ENCODE measurements at places on chromosomes 2 and 18.

DNA sequence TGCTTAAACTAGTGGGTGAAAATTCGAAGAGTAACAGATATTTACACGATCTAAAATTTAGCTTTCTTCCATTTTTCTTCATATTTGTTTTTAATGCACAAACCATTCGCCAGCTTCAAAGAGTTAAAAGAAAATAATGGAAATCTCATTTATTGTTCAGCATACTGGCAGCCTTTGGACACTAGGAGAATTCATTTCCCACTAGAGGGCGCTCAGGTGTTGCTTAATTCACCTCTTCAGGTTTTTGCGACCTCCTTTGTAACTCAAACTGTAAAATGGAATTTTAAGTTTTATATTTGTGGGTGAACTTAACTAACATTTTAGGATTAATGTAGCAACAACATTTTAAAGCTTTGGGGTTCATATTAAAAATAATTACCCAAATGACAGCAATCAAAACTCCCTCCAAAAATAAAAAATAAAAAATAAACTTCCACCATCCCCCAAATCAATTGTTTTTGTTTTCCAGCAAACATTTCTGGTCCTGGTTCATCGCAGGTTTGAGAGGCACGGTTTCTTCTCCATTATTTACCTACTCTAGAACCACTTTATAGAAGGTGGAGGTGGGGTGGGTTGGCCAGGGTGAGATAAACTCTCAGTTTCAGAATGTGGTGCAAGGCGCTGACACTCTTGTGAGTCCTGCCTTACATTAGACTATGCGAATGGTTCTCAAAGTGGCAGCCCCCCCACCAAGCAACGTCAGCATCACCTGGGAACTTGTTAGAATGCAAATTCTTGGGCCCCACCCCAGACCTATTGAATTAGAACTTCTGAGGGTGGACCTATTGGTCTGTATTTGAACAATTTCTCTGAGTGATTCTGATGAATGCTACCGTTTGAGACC is 24.7 kb upstream of the PNPT1 start:
- peak; percentile 34 for DNase-seq

DNA sequence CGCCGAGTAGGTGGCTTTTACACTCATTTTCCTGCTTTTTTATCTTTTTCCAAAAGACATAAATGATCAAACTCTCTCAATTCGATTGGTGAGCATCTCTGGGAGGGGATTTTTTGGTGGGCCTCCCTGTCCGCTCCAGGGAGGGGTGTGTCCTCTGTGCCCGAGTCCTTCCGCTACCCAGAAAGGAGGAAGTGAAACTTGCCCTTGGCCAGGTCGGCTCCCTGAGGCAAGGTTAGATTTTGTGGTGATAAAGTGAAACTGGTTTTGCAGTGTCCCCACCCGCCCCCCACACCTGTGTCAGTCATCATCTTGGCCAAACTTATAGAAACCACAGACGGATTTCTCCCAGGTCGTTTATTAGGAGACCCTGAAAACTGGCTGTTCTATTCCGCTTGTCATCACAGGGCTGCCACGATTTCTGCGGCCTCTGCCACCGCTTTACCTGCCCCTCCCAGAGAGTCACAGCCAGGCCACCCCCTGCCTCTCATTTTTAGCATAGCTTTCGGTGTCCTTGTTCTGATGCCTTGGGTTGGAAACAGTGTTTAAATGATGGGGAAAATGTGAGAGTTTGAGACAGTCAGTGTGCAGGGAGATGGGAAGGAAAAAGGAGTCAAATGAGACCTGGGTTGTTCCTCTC is 93.6 kb downstream of the SH3BP4 start:
- no peak for DNase-seq

DNA sequence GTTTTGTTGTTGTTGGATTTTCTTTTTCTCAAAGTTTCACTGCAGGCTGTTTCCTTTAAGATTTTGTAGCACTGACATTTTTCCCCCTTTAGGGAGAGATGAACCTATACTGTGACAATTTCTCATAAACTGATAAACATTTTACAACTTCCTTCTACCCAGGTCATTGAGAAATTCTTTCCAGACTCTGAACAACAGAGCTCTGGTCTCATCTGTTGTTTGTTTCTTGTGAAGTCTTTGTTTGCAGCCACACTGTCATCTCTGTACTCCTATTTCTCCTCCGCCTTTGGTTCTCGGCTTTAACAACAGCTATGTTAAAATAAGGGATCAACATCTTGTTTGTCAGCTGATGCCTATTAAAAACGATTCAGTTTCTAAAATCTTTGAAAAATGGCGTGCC is 167.6 kb downstream of the VWC2L start:
- no peak for DNase-seq

DNA sequence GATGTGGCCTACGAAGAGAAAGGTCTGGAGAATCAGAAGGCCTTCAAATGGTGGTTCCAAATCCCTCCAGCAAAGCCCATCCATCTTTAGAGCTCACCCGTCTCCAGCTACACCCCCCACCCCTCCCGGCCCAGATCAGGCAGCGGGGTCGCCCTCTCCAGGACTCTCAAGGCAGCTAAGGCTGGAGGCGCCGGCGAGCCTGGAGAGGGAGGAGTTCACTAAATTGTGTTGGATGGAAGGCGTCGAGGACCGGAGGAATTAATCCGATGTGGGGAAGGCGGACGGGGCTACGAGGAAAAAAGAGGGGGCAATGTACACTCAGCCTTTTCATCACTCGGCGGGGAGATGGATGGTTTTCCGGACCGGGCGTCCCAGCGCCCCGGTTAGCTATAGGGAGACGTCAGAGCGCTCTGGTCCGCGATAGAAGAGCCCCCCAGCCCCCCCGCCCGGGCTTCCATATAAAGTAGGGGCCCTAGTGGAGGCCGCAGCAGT is at the start of gene GRP:
GRP (plus strand) TSS at position 487 of the 492 bp plus-strand sequence. CDS start 108 bp downstream, outside the sequence.
- no peak for DNase-seq

GRCh38 chr18:57904535-57904934 is 101.4 kb upstream of the ATP8B1 start:
- no peak for DNase-seq

DNA sequence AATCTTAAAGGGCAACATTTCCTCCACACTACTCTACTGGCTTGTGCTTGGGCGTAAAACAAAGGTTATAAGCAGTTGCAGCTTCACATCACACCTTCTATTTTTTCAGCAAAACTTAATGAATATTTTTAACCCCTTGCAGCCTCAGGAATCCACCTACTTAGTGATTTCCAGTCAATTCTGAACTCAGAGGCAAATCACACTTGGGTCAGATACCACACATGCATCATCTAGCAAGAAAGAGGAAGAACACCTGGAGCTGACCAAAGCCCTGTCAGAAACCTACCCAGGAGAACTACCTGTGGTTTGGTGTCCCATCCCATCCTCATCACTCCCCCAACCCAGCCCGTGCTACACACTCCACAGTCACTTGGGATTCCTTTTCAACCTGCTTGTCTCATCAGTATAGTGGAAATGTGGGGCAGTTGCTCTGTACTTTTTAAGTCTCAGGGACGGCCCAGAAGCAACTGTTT is 25.5 kb downstream of the PIAS2 start:
- no peak for DNase-seq

DNA sequence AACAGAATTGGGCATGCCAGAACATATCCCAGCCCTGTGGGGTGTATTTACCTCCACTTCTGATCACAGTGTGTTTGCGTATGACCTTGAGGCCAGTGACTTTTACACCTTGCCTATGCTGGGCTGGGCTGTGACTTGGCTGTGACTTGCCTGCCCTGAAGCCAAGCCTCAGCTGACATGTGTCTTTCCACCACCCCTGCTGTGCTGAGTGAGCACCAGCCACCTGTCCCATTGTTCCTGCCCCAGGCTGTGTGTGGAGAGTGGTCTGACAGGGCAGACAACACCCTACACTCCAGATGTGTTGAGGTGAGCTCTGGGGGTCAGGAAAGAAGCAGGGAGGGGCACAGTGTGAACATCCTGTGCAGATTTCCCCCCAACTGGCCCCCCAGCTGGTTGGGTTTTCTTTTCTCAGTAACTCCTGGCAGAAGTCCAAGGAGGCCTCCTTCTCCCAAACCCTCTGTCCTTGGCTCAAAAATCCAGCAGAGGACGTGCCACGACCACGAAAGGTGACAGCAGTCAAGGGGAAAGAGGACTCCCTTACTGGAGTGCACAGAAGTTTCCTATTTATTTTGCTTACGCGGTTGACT is 5.1 kb upstream of the STEAP3 start:
- DNase-seq, result no peak

DNA sequence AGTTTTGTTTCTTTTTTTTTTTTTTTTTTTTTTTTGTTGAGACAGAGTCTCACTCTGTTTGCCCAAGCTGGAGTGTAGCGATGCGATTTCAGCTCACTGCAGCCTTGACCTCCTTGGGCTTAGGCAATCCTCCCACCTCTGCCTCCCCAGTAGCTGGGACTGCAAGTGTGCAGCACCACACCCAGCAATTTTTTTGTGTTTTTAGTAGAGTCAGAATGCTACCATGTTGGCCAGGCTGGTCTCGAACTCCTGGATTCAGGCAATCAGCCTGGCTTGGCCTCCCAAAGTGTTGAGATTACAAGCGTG is 8.2 kb downstream of the ITGA6 start:
- DNase-seq, result no peak

- no peak for DNase-seq
These were observed 1.5 kb downstream of the KLF7 start for GRCh38 chr2:207164006-207164831.

- DNase-seq, result no peak
These were observed 99.1 kb upstream of the CD226 start for GRCh38 chr18:70046796-70047195.

DNA sequence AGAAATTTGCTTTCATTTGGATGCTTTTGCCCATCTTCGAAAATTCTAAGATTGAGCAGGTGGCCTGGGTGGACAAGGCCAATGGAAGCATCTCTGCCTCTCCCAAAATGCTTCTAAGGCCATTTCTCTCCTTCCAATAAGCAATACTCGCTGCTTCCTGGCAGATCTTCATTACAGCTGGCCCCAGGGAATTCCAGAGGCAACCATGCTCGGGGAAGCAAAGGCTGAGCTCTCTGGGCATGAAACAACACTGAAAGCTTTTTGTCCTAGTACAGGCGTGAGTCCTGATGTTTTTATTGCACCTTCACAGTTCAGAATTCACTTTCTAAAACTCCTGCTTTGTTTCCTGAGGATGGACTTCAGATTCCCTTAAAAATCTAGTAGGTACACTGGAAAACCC is 11.8 kb upstream of the NEDD4L start:
- no peak for DNase-seq

DNA sequence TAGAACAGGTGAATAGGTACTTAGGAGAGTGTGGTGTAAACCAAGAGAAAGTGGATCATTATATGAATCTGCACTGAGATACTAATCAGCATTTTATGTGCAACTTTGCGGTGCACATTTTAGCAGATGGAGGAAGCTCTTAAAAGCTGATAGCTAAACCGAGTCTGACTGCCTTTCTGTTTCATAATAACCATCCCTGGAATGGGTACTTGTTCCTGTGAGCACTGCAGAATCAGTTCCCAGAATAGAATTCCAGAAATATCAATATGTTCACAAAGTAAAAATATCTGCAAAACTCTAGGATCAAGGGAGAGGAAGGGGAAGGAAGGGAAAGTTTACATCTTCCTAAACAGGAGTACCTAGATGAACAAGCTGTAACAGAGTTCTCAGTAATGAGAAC is 432.2 kb upstream of the HNRNPA3 start:
- DNase-seq, result no peak

- DNase-seq, result no peak
These were observed 76.0 kb downstream of the SS18 start for GRCh38 chr18:26014462-26014861.

- no peak for DNase-seq
These were observed 16.7 kb downstream of the TSN start for GRCh38 chr2:121771976-121772742.

GRCh38 chr2:37456479-37456878 is 112.0 kb downstream of the QPCT start:
- DNase-seq, result no peak
